ENCODE measurements at places on chromosomes 13 and 19. TPM values are rescaled to one million over a fixed set of nuclear protein-coding genes. Genes with fewer than 3 reads are reported as not detected.

GRCh38 chr13:71524613-71525304 is 342.2 kb downstream of the DACH1 start:
- no peak for DNase-seq

GRCh38 chr19:12766051-12766521 is 9.3 kb downstream of the HOOK2 start:
- peak; percentile 94 for DNase-seq

DNA sequence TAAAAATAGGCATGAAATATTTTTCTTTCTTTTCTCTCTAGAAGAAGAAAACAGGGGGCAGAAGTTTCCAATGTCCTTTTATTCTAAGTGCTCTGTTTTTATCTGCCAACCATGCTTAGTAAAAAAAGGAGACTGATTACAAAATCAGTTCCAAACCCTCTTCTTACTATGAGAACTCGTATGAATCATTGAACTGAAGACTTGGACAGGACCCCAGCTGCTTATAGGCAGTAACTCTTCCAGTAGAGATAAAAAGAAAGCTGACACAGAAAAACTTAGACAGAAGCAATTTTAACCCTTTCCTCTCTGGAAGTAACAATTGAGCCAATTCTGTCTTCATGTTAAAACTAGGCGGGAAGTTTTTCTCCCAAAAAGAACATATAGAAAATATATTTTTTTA is 24.5 kb upstream of the FREM2 start:
- no peak for DNase-seq

- peak; percentile 91 for DNase-seq
Observed at GRCh38 chr19:9793071-9793591, 24.6 kb upstream of the ZNF846 start.

- no peak for DNase-seq
Observed at GRCh38 chr19:49084206-49085019, 838 bp upstream of the SNRNP70 start.

- no peak for DNase-seq
Observed at GRCh38 chr19:46841458-46842083, 9.1 kb downstream of the AP2S1 start.

DNA sequence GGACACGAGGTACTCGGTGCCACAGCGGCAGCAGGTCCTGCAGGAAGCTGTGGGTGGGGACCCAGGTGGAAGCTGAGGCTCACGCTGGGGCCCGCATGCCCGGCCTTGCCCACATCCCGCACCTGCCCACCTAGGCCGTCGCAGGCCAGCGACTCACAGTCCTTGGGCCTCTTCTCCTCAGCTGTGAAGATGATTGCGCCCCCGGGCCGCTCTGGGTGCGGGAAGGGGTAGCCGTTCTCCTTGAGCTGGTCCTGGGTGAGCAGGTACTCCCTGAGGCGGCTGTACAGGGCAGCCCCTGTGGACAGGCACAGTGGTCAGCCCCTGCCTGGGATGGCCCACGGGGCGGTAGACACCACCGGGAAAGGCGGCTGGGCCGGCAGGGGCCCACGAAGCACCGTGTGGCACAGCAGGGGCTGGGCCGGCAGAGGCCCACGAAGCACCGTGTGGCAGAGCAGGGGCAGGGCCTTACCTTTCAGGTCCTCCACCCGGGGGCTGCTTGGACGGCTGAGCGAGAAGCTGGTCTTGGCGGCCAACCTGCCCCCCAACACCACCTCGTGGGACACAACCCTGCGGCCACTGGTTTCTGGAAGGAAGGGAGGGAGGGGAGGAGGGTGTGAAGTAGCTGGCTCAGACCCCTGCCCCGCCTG is 6.6 kb upstream of the ATP8B3 start:
- DNase-seq, result no peak

GRCh38 chr19:5417495-5418436 is 37.5 kb upstream of the ZNRF4 start:
- DNase-seq, result no peak

DNA sequence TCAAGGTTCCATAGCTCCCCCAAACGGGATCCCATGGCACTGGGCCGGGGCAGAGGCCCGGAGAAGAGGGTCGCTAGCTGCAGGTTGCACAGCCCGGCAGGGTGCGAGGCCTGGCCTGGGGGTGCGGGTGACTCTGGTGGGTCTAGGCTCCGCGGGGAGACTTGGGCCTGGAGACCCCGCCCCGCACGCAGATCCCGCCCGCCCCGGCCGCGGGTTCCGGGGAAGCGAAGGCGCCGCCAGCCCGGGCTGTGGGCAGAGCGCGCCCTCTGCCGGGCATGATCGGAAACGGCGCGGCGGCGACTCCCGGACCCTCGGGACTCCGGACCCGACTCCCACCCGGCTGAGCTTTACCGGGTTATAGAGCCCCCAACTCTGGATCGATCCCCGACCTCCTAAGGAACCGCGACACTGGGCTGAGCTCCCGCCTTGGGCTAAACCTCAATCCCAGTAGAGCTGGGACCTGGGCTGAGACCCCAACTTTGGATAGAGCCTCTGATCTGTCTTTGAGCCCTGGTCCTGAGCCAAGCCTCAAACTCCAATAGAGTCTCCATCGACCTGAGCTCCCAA is 3.1 kb upstream of the TNFAIP8L1 start:
- peak; percentile 92 for DNase-seq

Gene TMEM255B
- total RNA-seq, result 22.7 TPM

Gene KIR2DL3
- total RNA-seq, result not detected

Gene PRR22
- 1.5 TPM for total RNA-seq

Gene CYP2S1
- 2.2 TPM for total RNA-seq

Gene KLK15
- total RNA-seq, result not detected
